Cerebellar cortex (tissue), 1 donor: ENCODE measurements at places on chromosomes 16 and 17.

- no peak for DNase-seq
These were observed 29.7 kb upstream of the NXPH3 start for GRCh38 chr17:49545806-49546545.

DNA sequence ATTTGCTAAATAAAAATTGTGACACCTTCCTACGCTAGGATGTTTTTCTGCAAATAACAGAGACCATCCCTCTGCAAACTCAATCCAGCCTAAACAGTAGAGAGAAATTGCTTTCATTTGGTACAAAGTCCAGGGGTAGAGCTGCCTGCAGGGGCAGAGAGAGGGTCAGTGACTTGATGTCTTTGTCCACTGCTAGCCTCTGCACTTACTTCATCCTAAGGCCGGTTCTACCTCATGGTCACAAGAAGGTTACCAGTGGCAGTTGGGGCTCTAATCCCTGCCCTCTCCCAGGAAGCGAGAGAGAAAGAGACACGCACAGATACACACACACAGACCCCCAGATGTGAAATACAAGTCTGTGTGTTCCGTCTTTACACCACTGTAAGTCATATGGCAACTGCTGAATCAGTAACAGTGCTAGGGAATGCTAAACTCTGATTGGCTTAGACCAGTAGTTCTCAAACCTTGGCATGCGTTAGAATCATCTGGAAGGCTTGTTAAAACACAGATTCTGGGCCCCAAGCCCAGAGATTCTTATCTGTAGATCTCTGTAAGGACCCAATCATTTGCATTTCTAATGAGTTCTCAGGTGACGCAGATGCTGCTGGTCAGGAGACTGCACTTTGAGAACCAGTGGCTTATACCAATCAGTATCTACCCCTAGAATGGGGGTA, 13.1 kb upstream of the LPCAT2 start:
- no peak for DNase-seq

DNA sequence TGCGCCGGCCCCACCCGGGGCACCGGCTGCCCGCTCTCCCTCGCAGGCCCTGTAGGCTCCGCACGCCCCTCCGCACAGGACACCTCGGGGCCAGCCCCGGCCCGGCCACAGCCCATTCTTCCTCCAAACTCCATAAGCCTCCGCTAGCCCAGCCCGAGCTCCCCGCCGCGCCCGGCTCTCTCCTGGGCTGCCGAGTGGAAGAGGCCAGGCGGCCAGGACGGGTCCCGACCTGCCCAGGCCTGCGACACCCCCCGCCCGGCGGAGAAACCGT, 397 bp downstream of the NCOR1 start:
- peak; percentile 42 for DNase-seq

DNA sequence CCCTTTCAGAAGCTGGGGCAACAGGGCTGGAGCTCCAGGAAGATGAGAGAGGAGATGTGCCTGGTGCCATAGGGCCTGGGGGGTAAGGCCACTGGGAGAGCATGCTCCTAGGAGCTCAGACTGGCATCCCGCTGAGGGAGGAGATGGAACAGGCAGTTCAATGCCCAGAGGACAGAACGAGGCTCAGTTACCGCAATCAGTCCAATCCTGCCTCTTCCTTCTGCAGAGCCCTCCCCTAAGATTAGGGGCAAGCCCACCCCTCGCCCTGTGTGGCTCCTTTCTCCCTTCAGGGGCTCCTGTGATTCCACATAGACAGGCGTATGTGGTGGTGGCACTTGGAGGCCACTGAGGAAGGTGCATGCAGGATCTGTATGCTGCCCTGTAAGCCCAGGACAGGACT, 2.4 kb downstream of the CCDC42 start:
- DNase-seq = no peak

- DNase-seq = no peak
These were observed 47.3 kb downstream of the TBC1D16 start for GRCh38 chr17:79988185-79988971.
